ENCODE measurements at places on chromosomes 16 and 17.
A peak's percentile ranks its signal among the peaks of the same experiment; 100 is the strongest.

DNA sequence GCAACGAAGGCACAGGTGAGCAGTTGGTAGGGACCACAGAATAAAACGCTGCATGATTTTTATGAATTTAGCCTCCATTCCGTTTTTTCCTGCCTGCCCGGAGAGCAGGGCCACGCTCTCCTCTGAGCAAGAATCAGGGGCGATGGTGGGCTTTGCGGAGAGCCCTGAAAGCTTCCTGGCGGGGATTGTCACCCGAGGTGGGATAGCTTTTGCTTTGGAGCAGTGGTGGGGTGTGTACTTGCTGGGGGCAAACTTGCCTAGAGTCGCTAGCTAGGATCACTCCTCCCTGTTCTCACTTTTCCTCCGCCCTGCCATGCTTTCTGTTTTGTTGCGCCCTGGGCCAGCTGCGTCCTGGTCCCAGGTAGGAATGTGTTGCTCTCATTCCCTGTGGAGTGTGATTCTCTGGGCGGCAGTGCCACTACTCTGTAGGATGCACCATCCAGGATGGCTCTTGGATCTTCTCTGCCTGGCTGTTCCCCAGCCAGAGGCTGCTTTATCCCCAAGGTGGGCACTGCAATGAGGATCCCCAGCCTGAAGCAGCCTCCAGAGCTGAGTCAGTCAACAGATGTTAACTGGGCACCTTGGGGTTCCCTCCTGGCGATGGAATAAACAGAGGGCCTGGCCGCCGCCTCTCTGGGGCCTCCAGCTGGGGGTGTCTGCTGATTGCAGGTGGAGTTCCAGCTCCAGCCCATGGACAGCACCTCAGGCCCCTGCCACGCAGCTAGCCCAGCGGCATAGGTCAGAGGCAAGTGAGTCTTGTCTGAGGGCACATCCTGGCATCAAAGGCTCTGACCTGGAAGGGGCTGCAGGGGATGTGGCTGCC is 360.9 kb upstream of the TNRC6C start:
- DNase-seq, result no peak

- DNase-seq, result no peak
Observed at GRCh38 chr16:85454171-85454872, 158.8 kb upstream of the GSE1 start.

DNA sequence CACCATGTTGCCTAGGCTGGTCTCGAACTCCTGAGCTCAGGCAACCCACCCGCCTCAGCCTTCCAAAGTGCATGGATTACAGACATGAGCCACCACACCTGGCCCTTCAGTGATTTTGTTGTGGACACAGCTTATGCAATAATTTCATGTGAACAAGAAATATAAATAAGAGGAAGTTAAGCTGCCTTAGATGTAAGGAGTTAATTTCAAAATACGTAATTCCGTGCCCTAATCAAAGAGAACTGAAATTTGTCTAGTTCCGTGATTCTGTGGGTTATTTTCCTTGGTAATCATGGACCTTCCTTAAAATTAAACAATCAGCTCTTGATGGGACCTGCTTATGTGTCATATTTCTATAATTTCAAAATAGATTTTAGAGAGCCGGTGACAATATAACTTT is 11.9 kb downstream of the TVP23A start:
- no peak for DNase-seq

GRCh38 chr17:35808240-35808961 is 883 bp upstream of the TAF15 start:
- no peak for DNase-seq

GRCh38 chr17:40312893-40313667 is 4.1 kb downstream of the RARA start:
- DNase-seq, result no peak

DNA sequence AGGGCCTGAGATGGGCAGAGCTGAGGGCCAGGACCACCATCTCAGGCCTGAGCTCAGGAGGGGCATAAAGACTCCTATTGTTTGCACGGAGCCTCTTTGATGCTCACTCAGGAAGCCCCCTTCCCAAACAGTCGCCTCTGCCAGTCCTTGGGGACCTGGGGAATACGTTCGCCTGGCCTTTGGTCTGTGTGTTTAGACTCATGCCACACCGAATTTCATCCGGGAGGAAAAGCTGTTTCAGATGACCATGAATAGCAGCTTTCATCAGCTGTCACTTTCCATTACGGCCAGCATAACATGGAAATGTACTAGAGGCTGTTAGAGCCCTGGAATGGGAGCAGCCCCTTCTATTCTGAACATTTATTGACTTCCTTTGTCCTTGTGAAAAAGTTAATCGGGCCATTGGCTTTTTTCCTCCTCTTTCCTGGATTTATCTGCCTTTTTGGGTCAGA is 139.0 kb downstream of the HS3ST3A1 start:
- no peak for DNase-seq

- no peak for DNase-seq
Observed at GRCh38 chr17:77054936-77055335, 85.8 kb upstream of the SEC14L1 start.

DNA sequence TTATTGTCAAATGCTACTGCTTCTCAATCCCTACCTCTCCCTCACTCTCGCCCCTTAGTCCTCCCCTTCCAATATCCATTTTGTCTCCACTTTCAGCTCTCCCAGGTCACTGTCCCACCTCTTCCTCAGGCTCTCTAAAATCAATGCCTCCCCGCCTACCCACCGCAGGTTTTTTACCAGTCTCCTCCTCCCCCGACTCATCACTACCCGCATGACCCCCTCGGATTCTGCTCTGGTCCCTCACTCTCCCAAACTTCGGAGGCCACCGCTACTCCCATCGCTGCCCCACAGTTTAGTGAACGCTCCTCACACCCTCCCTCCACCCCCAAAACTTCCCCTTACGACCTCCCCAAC is 513 bp downstream of the CRLF3 start:
- peak; percentile 29 for DNase-seq

DNA sequence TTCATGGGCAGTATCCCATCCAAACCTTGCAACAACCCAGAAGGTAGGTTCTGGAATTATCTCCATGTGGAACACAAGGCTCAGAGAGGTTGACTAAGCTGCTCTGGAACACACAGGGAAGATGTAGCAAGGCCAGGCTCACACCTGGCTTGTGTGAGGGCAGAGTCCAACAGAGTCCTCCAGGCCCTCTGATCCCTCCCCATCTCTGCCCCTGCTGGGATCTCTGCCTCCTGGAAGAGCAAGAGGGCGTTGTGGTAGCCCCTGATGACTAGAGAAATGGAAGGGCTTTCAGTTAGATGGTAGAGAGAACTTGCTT is 7.0 kb upstream of the PPP1R1B start:
- DNase-seq, result no peak

DNA sequence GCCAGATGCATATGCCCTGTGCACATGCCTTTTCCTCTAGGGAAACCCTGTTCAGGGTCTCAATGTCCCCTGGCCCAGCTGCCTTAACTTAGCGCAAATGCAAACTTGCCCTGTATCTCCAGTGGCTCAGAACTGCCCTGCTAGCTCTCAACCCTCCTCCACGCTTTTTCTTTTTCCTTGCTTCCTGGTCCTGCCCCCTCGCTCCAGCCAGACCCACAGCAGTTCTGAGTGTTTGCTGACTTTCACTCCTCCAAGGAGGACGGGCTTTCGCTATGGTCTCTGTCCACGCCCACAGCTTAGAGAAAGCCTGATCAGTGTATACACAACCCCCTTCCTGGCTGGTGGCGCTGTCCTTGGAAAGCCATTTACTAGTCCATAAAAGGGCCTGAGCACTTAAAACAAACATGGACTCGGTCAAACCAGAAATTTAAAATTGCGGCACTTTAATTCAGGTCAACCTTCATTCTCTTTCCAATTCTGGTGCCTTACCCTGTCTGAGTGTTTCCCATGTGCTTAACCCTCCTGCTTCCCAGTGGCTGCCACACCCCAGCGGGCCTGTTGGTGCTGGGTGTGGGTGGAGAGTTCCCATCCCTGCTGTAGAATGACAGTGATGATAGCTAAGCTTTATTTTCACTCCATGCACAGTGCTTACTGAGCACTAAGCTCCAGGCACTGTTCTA is 15.6 kb upstream of the TMEM98 start:
- DNase-seq, result no peak

DNA sequence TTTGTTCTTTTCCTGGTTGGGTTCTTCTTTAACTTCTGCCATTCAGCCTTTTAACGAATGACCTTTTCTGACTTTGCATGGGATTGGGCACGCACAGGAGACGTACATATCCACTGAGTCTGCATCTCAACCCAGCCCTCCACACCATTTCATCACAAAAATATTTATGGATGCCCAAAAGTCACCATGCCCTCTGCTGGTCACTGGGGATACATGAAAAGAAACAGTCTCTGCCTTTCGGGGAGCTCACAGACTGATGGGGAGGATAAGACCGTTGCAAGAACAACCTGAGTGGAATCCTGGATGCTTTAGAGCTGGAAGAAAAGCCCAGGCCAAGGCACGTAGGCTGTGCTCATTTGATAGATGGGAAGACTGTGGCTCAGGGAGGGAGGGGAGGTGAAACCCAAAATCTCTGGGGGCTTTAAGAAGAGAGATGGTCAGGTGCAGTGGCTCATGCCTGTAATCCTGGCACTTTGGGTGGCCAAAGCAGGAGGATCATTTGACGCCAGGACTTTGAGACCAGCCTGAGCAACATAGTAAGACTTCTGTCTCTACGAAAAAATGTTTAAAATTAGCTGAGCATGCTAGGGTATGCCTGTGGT is 7.9 kb upstream of the MT2A start:
- peak; percentile 60 for DNase-seq

DNA sequence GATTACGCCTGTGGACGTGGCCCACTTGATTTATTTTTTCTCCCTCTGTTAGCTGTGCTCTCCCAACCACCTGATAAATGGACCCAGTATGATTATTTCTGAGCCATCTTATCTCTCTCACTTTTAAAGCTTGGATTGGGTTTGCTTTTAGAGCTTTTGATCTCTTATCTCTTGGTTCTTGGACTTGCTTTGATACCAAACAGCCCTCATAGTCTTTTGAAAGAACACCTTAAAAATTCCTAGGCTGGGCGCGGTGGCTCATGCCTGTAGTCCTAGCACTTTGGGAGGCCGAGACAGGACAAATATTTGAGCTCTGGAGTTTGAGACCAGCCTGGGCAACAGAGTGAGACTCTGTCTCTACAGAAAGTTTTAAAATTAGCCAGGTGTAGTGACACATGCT is 25.8 kb downstream of the SMTNL2 start:
- no peak for DNase-seq

DNA sequence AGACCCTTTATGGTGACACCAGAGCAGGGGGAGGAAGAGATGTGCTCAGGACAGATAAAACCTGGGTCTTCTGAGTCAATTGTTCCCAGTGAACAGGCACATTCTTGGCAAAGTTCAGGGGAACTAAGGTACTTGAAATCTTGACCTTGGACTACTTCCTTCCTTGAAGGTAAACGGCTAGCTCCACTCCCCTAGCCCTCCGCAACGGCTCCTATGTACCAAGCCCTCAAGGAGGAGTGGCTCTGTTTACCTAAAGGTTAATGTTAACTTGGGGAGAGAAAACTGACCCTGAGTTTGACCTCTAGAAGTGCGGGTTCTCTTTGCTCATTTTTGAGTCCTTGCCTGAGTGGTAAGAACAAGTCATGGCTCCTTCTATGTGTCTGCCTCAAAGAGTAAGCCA is 7.8 kb downstream of the TTLL6 start:
- no peak for DNase-seq

- no peak for DNase-seq
Observed at GRCh38 chr17:66472123-66472522, 169.7 kb downstream of the PRKCA start.
